Placental pericyte (primary cell): ENCODE measurements at places on chromosomes 1 and 21. TPM values are rescaled to one million over a fixed set of nuclear protein-coding genes. Genes with fewer than 3 reads are reported as not detected.

AIM2 gene
- 0.43 and 0.44 TPM in 2 replicates for total RNA-seq

PRKAA2 gene
- 0.22 and 0.43 TPM in 2 replicates for total RNA-seq

TSPEAR gene
- total RNA-seq = not detected in 2 replicates

TMEM125 gene
- not detected in 2 replicates for total RNA-seq

ADCY10 gene
- under 0.01 and 0.22 TPM in 2 replicates for total RNA-seq

TDRD5 gene
- not detected in 2 replicates for total RNA-seq

NOC2L gene
- total RNA-seq = 72.9 and 162 TPM in 2 replicates

CCDC185 gene
- not detected in 2 replicates for total RNA-seq

UTP25 gene
- 11.4 and 20.6 TPM in 2 replicates for total RNA-seq

DFFB gene
- 5.7 and 12.0 TPM in 2 replicates for total RNA-seq

TOR1AIP1 gene
- 55.1 and 56.0 TPM in 2 replicates for total RNA-seq

PDPN gene
- 20.3 and 249 TPM in 2 replicates for total RNA-seq
